ENCODE measurements at places on chromosomes 12 and 14.
A peak's percentile ranks its signal among the peaks of the same experiment; 100 is the strongest.

DNA sequence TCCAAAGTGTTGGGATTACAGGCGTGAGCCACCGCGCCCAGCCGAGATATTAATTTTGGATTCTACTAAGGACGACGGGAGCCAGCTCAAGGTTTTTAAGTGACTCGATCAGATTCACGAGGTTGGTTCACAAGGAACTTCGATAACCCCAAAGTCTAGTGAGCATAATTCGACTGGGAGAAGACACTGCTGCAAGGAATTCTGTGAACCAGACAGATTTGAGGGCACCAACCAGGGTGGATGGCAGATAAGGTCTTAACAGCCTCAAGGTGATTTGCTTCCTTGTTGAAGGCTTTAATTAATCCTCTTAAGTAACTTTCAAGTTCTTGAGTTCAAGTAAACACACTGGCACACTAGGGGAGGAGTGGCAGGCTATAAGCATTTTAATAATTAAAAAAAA, 1.1 kb upstream of the KLHDC2 start:
- DNase-seq = no peak

DNA sequence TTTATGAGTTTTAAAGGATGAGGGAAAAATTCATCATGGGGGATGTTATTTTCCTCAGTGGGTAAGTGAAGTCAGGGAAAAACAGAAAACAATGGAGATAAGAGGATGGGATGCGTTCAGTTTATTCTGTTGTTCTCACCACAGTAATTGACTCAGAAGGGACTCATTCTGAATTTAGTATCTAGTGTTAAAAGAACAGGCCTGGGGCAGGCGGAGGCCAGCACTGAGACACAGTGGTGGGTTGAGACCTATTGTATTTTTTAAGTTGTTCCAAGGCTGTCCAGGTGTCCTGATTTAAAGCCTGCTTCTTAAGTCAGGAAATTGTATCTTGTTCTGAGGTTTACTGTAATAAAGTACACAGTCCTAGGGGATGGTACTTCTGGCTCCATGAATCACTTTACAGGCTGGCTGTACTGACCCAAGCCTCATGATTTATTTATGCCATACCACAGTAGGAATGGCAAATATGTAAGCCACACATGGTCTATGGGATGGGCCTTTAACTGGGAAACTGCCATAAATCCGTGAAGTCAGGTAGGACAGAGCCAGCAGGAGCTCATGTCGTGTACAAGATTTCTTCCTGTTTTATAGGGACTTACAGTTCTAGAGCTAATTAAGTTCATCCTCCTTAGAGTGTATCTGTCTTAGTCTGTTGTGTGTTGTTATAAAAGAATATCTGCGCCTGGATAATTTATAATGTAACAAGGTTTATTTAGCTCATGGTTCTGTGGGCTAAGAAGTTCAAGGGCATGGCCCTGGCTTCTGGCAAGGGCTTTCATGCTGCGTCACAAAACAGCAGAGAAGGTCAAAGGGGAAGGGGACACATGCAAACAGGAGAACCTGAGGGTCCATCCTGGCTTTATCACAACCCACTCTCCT, 244.1 kb downstream of the FBXL14 start:
- DNase-seq = no peak

GRCh38 chr14:53748691-53749090, 207.9 kb downstream of the BMP4 start:
- DNase-seq = no peak

GRCh38 chr14:56487761-56488160, 91.8 kb upstream of the TMEM260 start:
- no peak for DNase-seq

DNA sequence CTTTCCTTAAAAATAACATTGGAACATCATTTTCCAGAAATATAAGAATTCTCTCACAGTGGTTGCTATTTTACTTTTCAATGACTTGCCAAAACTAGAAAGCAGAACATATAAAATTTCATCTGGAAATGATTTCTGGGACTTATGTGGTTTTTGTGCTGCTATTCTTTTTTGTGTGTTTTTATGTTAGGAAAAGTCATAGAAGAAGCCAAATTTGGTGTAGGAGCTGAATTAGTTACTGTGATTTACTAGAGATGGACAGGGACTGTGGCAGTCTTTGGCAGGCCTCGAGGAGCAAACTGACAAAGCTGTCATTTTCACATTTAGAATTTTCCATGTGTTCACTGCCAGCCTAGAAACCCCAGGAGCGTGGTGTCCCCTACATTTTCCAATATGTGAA, 38.3 kb upstream of the LDHB start:
- DNase-seq = no peak

DNA sequence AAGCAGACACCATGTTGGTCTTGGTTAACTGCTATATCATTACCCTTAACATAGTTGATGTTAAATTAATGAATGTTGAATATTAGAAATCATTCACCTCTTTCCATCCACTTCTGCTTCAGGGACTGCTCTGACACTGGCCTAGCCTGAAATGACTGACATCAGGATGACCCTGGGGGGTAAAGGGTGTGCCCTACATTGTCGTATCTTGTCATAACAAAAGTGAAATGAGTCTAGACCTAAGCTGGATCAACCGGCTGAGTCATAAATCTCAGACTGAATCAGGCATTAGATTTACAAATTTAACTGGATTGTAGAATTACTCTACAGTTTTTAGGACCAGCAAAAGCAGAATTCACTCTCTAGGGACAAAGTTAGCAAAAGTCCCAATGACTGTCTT, 35.3 kb downstream of the KICS2 start:
- DNase-seq = no peak

- DNase-seq = no peak
Observed at GRCh38 chr14:101559624-101560533, 1.4 kb upstream of the DIO3 start.

- DNase-seq = no peak
Observed at GRCh38 chr14:37597538-37597913, 2.1 kb downstream of the TTC6 start.

- DNase-seq = no peak
Observed at GRCh38 chr12:124109760-124110159, 136.7 kb downstream of the ZNF664 start.

DNA sequence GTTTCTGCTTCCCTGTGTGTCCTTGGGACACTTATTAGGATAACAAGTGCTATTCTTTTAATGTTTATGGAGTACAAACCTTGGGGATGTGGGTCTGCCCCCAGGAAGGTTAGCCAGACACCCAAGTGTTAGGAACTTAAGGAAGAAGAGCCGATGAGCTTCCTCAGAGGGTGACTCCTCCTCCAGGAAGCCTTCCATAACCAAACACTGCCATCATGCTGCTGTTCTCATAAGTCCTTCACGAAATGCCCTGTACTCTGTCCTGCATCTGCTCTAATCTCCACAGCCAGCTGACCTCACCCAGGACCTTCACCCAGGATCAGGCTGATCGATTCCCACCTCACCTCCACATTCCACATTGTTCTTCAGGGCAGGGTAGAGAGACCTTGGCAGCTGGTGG, 1.2 kb upstream of the KRT85 start:
- DNase-seq = no peak

DNA sequence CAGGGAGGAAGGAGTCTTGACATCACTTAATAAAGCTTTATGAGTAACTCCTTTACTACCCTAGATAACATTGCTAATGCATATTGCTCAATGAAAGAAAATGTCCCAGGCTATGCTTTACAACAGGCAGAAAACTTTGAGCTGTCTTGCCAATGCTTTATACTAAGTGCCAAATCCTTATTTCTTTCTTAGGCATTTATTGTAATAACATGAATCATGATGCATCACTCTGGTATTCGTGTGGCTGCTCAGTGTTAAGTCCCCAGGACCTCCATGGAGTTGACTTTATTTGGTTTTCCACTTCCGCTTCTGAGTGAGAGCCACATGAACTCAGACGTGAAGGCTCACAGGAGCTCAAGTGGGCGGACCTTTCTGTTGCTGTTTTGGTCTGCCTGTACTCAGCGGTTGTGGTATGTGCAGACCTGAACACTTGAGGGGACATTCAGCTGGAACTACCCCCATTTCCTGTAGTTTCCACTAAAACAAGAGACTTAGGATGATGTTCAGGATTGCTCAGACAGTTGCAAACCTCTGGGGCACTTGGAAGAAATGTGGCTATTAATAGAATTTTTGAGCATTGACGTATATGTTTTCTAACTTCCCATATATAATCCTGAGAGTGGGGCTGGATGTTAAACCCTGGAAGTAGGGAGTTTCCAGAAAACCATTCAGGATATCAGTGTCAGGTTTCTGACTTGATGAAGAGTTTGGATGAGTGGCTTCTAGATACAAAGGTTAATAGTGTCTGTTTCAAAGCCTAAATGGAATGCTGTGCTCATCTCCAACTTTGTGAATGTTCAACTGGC, 258.6 kb downstream of the MSRB3 start:
- no peak for DNase-seq

DNA sequence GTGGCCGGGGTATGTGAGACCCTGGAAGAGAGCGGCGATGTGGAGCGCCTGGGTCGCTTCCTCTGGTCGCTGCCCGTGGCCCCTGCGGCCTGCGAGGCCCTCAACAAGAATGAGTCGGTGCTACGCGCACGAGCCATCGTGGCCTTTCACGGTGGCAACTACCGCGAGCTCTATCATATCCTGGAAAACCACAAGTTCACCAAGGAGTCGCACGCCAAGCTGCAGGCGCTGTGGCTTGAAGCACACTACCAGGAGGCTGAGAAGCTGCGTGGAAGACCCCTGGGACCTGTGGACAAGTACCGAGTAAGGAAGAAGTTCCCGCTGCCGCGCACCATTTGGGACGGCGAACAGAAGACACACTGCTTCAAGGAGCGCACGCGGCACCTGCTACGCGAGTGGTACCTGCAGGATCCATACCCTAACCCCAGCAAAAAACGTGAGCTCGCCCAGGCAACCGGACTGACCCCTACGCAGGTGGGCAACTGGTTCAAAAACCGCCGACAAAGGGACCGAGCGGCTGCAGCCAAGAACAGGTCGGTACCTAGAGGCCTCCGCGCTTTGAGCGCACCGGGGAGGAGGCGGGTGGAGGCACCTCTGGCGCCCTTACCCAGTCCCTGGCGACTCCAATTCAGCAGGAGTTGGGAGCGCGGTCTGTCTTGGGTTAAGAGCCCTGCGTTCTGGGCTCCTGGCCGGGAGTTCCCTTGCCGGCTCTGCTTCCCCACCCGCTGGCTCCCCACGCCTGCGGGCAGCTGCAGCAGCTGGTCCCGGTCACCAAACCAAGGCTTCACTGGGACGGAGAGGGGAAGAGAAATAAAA, 700 bp downstream of the SIX6 start:
- no peak for DNase-seq

DNA sequence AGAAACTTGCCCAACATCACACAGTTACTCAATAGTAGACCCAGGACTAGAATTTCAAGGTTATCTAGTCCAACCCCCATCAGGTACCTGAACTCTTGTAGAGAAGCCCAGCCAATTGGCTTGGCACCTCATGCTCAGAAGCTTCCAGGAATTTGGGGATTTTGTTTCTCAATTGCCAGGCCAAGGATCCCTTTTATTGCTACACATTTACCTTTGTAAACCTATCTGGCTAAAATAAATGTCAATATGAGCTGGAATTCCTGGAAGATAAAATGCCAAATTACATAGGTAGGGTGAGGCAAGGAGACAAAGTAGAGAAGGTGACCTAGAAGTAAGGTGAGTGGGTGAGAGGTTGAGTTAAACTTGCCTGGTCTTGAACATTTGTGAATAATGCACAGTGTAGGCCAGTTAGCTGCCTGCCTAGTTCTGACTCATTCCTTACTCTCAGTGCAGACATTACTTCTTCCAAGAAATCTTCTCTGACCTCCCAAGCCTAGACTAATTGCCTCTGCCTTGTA, 36.3 kb downstream of the SDR9C7 start:
- no peak for DNase-seq

DNA sequence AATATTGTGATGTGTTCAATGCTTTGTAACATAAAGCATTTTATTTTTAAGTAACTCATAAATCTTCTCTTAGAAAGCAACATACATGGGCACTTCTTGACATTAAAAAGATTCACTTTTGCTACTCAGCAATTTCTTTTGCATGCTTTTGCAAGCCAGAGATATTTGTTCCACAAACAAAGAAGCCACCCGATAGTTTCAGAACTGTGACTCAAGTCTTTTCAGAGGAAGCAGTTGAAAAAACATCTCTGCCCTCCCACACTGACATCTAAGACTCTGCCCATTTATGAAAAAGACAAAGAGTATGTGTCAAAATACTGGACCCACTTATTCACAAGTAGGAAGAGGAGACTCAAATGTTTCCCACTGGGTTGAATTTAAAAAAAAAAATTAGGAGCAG, 7.5 kb downstream of the APPL2 start:
- DNase-seq = no peak

DNA sequence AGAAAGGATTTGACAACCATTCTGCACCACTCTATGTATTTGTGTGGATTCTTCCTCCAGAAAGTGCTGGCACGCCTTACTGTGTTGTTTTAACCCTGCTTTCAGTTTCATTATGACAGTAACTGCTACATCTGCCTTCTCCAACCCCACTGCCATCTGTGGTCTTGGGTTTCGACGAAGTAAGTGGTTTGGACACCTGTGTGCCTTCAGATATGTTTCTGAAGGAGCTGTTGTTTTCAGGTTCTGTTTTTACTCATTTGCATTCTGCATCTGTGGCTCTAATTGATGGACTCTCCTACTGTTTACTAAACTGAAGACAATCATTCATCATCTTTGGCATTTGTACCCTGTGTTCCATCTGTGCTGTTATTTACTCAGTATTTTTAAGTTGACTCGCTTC, 4.1 kb downstream of the TSHR start:
- peak; percentile 50 for DNase-seq

DNA sequence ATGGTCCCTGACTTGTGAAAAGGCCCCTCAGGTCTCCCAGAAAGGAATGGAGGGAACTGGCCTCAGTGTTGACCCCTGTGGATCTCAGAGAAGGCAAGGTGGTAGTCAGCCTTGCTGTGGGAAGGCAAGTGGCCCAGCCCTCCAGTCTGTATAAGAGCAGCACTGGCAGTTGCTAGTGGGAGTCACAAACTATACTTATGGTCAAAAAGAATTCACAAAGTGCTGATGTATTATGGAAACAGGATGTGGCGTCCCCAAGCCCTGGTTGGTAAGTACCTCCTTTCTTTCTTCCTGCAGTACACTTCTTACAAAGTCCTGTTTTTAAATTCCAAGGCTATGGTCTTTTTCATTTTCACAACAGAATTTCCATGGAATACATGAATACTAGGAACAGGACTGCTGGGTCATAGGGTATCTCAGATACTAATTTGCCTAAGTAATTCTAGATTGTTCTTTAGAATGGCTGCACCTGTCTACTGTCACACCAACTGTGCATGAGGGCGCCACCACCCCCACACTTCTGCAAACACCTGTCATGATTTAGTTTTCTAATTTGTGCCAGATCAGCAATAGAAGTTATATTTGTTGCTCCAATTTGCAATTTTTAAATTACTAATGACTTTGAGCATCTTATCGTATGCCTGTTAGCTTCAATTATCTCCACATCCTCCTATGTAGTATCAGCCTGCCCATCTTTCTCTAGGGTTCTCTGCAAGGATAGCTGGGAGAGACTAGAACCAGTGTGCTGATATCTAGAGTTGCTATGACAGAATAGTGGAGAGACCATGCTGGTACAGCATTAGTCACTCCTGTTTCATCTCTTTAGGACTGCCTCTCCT, 40.7 kb upstream of the TMEM263 start:
- peak; percentile 13 for DNase-seq
